ENCODE measurements at places on chromosomes 1 and 21. TPM values are rescaled to one million over a fixed set of nuclear protein-coding genes. Genes with fewer than 3 reads are reported as not detected.

NBPF10 gene
- total RNA-seq: 1.8 TPM

SERPINC1 gene
- 0.47 TPM for total RNA-seq

CITED4 gene
- total RNA-seq: 9.0 TPM

GRCh38 chr1:31198150-31198549, 41.5 kb downstream of the NKAIN1 start:
- no peak for DNase-seq
- H3K4me1 ChIP-seq: no peaks in the 10 kb centered on the region
- no peaks in the 10 kb centered on the region for H3K36me3 ChIP-seq

- H3K36me3 ChIP-seq: no peaks in the 10 kb centered on the region
- H3K27ac ChIP-seq: no peak overlapping the region
- no peaks in the 10 kb centered on the region for H3K27me3 ChIP-seq
- H3K4me3 ChIP-seq: no peak overlapping the region
- no peaks in the 10 kb centered on the region for H3K4me1 ChIP-seq
- DNase-seq: no peak
Measured at GRCh38 chr1:85128316-85128715, 72.5 kb downstream of the SYDE2 start.

DNA sequence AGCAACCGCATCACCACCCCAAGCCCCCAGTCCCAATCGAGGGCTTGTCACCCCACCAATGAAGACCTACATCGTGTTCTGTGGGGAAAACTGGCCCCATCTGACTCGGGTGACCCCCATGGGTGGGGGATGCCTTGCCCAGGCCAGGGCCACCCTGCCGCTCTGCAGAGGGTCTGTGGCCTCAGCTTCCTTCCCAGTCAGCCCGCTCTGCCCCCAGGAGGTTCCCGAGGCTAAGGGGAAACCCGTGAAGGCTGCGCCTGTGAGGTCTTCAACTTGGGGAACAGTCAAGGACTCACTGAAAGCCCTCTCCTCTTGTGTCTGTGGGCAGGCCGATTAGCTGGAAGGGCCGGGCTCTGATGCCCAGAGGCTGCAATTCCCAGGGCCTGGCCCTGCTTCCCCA, 2.0 kb downstream of the SRARP start:
- no peak overlapping the region for H3K27ac ChIP-seq
- H3K4me1 ChIP-seq: peaks cover 9% of the 10 kb centered on the region
- H3K27me3 ChIP-seq: no peaks in the 10 kb centered on the region
- H3K4me3 ChIP-seq: no peak overlapping the region
- DNase-seq: peak; percentile 36

GRCh38 chr1:210626341-210626740, 297.6 kb downstream of the HHAT start:
- no peaks in the 10 kb centered on the region for H3K4me1 ChIP-seq
- no peak overlapping the region for H3K27ac ChIP-seq
- H3K27me3 ChIP-seq: no peaks in the 10 kb centered on the region
- no peak for DNase-seq

DNA sequence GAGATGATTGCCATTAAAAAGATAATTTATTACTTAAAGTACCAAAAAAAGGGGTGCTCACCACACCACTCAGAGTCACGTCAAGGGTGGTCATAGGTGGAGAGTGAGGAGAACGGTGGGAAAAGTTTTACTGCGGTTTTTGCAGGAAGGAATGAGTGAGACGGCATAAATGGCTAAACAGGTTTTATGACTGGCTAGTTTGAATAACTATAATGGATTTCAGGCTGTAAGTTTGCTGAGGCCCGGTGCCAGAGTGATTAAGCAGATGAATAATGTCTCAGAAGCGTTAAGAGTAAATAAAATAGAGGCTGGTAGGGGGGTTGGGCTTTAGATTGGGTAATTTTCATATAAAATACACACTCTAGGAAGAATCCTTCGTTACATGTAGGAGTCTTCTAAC, 1337.8 kb downstream of the AMY1C start:
- no peak overlapping the region for H3K27ac ChIP-seq
- H3K4me1 ChIP-seq: no peaks in the 10 kb centered on the region
- no peak for DNase-seq
- no peaks in the 10 kb centered on the region for H3K36me3 ChIP-seq

Data from endodermal cell (in vitro differentiated cells).